ENCODE measurements at places on chromosomes 4 and X.

- DNase-seq = no peak
These were observed 230.1 kb downstream of the SHROOM3 start for GRCh38 chr4:76665153-76665552.

- DNase-seq = no peak
These were observed 2.2 kb upstream of the SFRP2 start for GRCh38 chr4:153790962-153791551.

DNA sequence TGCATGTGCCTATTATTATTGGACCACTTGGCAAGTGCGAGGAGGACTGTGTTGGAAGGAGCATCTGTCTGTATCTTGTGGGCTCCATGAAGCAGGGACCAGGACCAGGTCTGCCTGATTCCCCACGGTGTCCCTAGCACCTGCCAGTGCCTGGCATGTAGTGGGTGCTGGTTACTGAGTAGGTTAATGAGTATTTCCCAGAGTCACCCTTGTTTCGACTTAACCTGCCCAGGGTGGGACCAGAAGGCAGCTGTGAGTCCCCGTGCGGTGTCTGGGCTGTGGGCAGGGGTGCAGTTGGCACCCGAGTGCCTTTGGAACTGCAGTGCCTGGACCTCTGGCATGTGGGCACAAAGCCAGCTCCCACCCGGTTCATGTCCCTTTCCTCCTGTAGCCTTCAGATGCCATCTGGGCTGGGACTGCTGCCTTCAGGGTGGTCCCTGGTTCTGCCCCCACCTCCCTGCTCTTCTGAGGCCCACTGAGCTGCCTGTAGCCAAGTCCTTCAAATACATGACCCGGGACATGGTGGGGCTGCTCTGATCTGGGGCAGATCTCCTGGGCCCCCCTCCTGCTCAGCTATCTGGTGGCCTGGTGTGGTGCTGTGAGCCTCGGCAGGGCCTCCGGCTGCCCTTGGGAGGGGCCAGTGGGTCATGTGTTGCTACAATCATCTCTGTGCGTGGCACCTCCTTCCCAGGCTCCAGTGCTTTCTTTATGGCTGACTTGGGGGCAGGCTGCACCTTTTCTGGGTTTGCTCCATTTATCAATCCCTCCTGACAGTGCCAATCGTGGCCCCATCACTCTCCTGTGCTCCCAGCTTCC lies 53.0 kb upstream of the SORCS2 start:
- DNase-seq = no peak

DNA sequence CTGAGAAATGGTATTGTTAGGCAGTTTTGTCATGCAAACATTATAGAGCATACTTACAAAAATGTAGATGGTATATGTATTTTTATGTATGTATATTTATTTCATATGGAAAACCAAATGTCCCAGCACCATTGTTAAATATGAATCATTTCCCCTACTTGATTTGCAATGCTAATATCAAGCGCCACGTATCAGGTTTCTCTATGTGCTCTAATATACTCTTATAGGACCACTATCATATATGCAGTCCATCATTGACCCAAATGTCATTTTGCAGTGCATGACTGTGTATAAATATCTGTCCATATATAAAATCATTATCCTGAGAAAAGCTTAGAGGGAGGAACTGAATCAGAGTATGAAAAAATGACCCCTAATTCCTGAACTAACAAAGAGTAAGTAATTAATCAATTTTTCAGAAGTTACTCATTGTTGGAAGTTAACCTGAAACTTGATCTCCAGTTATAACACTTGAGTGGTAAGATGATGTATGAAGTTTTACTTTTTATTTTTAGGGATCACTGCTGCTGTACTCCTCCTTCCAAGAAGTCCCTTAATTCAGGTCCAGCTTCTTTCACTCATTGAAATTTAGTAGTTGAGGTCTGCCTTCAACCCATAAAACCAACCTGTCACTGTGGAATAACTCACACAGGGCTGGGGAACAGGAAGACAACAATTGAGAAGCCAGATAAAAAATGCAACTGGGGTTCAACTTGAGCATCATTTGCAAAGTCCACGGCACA lies 134.8 kb upstream of the LDB2 start:
- DNase-seq = no peak

DNA sequence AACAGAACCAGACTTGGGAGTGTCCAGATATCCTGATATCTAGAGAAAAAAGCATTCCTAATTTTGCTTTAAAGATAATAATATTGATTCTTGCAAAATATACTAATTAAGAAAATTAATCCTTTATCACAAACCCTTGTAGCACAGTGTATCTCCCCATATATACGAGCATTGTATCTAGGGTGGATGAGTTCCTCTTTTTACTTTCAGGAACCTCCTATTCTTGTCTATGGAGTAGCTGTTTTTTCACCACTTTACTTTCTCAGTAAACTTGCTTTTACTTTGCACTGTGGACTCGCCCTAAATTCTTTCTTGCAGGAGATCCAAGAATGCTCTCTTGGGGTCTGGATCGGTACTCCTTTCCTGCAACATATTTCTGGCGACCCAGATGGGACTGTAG lies 103.9 kb downstream of the GLUD2 start:
- DNase-seq = no peak

GRCh38 chr4:3780347-3781171 lies 14.4 kb downstream of the ADRA2C start:
- no peak for DNase-seq

DNA sequence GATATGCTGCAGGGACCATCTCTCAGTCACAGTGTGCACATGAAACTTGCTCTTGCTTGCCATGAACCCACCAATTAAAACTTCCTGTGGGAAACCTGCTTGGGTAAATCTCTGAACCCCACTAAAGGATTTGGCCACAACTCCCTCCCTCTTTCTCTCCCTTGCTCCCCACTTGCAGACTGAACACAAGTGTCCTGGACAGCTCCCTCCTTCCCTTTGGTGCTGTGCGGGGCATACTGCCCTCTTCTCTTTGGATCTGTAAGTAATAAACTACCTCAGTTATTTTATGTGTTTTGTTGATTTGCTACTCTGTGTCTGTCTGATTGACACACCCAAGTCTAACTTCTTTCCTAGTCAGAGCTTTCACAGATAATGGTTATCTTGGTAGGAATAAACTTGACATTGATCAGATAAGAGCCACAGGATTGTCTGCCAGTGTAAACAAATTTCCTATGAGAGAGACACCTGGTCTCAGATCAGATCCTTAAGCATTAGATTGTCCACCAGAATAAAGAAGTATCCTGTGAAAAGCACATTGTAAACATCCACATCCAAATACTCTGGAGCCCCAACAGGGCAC lies 41.8 kb downstream of the SULT1E1 start:
- no peak for DNase-seq

- no peak for DNase-seq
These were observed 448.9 kb downstream of the FSTL5 start for GRCh38 chr4:161714931-161715330.

- no peak for DNase-seq
These were observed 65.0 kb downstream of the TSPAN7 start for GRCh38 chrX:38626296-38626695.

- DNase-seq = no peak
These were observed 580.8 kb upstream of the AMOT start for GRCh38 chrX:113421432-113421831.
